Calu3 (cell line): ENCODE measurements at places on chromosomes 1 and 21.

GRCh38 chr1:14296795-14297194, 301.7 kb upstream of the KAZN start:
- no peaks in the 10 kb centered on the region for H3K36me3 ChIP-seq
- no peaks in the 10 kb centered on the region for H3K4me1 ChIP-seq
- H3K4me3 ChIP-seq: no peak overlapping the region

DNA sequence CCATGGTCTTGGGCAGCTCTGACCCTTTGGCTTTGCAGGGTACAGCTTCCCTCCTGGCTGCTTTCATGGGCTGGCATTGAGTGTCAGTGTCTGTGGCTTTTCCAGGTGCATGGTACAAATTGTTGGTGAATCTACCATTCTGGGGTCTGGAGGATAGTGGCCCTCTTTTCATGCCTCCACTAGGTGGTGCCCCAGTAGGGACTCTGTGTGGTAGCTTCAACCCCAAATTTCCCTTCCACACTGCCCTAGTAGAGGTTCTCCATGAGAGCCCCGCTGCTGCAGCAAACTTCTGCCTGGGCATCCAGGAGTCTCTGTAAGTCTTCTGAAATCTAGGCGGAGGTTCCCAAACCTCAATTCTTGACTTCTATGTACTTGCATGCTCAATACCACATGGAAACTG, 494.5 kb upstream of the LRRC7 start:
- no peaks in the 10 kb centered on the region for H3K4me1 ChIP-seq
- no peaks in the 10 kb centered on the region for H3K36me3 ChIP-seq
- no peak for DNase-seq
- no peaks in the 10 kb centered on the region for H3K27me3 ChIP-seq

- DNase-seq: peak; percentile 42
- no peak overlapping the region for H3K27ac ChIP-seq
- peaks cover 7% of the 10 kb centered on the region for H3K36me3 ChIP-seq
Measured at GRCh38 chr1:1899266-1899966, 8.5 kb upstream of the GNB1 start.

GRCh38 chr1:77534456-77534855, 148.0 kb downstream of the ZZZ3 start:
- no peak overlapping the region for H3K4me3 ChIP-seq
- H3K36me3 ChIP-seq: no peaks in the 10 kb centered on the region
- H3K4me1 ChIP-seq: peaks cover 26% of the 10 kb centered on the region
- no peak overlapping the region for H3K27ac ChIP-seq
- DNase-seq: no peak

DNA sequence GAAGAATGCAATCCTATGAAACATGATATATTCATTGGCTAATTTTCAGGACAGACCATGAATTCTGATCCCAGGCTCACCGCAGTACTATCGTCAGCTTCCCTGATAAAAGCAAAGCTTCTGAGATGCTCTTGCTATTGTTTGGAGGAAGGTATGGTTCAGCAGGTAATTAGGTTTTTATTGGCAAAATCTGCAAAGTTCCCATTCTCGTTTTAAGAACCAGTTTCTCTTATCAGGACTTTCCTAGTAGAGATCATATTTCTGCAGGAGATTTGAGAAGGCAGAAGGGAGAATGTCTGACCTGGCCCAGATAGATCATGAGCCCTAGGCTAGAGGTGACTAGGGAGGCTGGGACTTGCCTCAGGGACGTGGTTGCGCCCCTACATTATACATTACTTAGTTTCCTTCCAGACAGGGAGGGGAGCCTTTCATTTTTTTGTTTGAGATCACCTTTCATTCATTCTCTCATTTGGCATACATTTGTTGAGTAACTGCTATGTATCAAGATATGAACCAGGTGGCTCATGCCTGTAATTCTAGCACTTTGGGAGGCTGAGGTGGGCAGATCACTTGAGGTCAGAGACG, 108.8 kb downstream of the NRIP1 start:
- peaks cover 11% of the 10 kb centered on the region for H3K36me3 ChIP-seq
- DNase-seq: no peak
- no peaks in the 10 kb centered on the region for H3K27me3 ChIP-seq
- H3K4me1 ChIP-seq: peaks cover 40% of the 10 kb centered on the region
- no peak overlapping the region for H3K27ac ChIP-seq

GRCh38 chr1:197451381-197451780, 183.3 kb downstream of the CRB1 start:
- H3K27me3 ChIP-seq: no peaks in the 10 kb centered on the region
- no peak overlapping the region for H3K27ac ChIP-seq
- no peaks in the 10 kb centered on the region for H3K4me1 ChIP-seq
- no peak overlapping the region for H3K4me3 ChIP-seq
- no peak for DNase-seq

DNA sequence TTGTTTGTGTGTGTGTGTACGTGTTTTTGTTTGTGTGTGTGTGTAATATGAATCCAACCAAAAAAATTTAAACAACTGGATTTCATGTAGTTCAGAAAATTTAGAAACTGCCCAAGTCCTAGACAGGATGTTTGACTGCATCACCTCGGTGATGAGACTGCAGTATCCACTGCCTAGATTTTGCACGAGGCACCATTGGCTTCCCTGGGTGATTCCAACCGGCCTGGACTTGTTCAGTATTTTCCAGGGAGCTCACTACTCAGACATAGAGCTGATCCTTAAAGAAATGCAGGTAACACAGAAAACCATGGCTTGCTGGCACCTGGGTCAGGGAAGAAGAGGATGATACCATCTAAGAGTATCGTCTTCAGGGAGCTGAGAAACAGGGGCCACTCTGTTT, 18.2 kb upstream of the KCNK2 start:
- no peaks in the 10 kb centered on the region for H3K4me1 ChIP-seq
- no peak for DNase-seq
- no peak overlapping the region for H3K4me3 ChIP-seq
- H3K27ac ChIP-seq: no peak overlapping the region

DNA sequence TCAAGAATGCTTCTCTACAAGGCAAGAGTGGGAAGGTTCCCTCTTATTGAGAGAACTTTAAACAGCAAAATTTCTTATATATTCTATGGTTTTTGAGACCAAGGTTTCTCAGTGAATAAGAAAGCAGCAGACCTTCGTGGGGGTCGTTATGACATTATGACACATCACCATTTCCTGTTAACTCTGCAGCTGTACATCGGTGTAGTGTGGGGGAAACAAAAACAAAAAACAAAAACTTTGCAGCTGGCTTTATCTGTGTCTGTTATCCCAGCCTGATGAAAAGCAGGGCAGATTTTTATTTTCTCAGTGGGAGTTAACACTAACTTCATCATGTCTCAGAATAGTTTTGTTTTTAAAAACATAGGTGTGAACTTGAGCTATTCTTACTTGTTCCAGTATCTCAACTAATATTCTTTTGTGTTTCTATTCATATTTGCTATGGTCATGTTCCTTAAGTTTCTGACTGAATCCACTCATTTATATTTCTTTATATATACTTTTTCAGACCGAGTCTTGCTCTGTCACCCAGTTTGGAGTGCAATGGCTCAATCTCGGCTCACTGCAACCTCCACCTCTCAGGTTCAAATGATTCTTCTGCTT, 2.1 kb downstream of the SDE2 start:
- H3K36me3 ChIP-seq: peaks cover 73% of the 10 kb centered on the region
- H3K4me1 ChIP-seq: peaks cover 37% of the 10 kb centered on the region
- H3K27ac ChIP-seq: peak overlapping the region; percentile 68
- no peaks in the 10 kb centered on the region for H3K27me3 ChIP-seq
- no peak for DNase-seq
- H3K4me3 ChIP-seq: peak overlapping the region; percentile 90
